CD4-positive, alpha-beta T cell treated with Interleukin-12 subunit alpha and Interleukin-12 subunit beta, for 1 hour (primary cell): ENCODE measurements at places on chromosomes 4 and X.

DNA sequence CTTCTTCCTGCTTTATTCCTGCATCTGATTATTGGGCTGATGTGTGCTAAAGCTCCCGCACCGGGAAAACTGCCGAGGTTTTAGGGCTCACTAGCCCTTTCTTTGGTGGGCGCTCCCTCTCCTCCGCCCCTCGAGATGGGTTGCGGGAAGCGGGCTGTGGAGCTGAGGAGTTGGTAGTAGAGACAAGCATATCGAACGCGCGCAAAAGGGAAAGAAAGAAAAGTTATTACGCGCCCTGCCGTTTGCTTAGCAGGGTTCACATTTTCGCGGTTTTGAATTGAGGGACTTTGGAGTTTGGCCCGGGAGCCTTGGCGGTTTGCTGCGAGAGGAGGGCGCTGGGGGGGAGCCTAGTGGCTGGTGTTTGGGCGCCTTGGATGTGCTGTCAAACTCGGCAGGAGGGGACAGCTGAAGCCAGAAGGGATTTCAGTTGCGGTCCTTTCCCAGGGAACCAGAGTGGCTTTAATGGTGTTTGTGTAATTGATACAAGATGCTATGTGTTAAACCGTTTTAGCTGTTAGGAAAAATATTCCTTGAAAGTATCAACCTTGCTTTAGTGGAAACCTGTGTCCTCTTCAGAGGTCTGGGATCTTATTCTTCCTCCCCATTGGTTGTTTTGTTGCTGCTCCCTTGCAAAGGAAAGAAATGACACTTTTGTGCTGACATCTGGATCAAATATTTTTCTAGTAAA lies 1.1 kb downstream of the GAB1 start:
- DNase-seq = no peak

DNA sequence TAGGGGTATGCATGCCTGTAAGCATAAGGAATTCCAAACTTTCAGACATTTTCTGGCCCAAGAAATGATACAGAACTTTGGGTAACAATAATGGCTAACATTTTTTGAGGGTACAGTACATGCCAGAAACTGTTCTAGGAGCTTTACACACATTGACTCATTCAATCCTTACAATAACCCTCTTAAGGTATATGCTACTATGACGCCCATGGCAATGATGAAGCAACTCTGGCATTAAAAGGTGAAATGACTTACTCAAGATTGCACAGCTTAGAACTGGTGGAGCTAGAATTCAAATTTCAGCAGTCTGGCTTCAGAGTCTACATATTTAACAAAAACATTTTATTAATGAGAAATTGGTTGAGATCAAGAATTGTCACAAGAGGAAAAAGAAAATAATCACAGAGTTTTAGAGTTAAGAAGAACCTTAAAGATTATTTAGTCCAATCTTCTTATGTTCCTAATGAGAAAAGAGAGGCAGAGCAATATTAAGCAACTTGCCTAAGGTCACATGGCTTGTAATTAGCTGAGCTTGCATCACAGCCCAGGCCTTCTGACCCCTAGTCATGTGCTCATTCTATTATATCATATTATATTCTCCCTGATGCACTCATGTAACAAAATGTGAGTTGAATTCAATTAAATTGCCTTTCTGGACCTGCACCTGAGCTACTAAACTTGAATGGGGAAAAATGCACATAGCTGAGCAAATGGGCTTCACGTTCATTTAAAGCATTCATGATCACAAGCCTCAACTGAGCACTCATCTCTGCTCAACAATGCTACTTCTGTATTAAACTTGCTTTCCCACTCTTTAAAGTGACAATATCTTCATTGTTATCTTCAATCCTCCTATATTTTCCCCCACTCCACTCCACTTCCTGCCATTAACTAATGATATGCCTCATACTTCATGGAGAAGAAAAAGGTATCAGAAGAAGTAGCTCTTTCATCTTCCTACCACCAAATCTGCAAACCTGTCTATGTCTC lies 73.2 kb downstream of the ENOX2 start:
- no peak for DNase-seq

DNA sequence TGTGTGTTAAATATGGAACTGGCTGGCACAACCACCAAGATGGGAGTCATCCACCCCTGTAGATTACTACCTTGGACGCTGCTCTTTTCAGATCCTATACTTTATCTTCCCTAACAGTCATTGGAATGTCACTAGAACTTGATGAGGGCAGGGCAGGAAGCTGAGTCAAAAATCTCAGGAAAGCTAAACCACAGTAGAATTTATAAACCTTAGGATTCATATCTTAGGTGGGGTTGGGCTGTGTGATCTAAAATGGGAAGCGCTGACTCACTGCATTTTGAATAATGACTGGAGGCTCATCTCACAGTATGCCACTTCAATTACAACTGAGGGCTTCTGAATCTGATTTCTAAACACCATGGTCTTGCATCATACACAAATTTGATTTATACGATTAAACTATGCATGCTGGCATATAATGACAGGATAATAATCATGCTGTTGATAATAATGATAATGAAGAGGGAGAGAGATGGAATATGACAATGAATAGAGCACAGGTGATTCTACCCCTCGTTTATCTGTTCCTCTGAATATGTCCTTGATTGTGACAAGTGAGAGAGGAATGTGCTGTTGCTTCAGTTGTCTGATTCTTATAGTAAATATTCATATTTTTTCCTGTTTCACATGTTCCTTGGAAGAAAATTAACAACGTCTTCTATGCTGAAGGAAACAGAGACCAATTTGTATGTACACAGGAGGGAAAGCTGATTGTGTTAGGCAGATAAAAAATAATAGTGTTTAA lies 270.3 kb upstream of the HS3ST1 start:
- DNase-seq = no peak

GRCh38 chr4:11313157-11313943 lies 115.3 kb downstream of the HS3ST1 start:
- no peak for DNase-seq
